NCI-H1417 treated with DMSO at 0.1 percent for 48 hours (cell line): ENCODE measurements at places on chromosomes 13 and 19.

- no peak for DNase-seq
Observed at GRCh38 chr19:47687906-47688305, 25.3 kb upstream of the EHD2 start.

DNA sequence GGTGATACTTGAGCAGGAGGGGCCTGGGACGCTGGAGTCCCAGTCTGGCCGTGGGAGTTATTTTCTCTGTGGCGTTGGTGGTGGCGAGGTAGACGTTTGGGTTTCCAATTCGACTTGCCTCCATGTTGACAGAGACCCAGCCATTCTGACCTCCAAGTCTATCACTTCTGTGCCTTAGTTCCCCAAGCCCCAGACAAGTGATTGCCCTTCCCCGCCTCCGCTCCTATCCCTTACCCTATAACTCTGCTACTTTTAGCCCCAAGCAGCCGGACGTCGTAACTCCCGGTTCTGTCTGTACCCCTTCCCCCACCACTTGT is 549 bp downstream of the TIMM50 start:
- DNase-seq, result no peak

GRCh38 chr13:27296496-27296895 is 25.9 kb downstream of the RASL11A start:
- no peak for DNase-seq

- DNase-seq, result no peak
Observed at GRCh38 chr13:24097064-24097463, 63.5 kb upstream of the SPATA13 start.

DNA sequence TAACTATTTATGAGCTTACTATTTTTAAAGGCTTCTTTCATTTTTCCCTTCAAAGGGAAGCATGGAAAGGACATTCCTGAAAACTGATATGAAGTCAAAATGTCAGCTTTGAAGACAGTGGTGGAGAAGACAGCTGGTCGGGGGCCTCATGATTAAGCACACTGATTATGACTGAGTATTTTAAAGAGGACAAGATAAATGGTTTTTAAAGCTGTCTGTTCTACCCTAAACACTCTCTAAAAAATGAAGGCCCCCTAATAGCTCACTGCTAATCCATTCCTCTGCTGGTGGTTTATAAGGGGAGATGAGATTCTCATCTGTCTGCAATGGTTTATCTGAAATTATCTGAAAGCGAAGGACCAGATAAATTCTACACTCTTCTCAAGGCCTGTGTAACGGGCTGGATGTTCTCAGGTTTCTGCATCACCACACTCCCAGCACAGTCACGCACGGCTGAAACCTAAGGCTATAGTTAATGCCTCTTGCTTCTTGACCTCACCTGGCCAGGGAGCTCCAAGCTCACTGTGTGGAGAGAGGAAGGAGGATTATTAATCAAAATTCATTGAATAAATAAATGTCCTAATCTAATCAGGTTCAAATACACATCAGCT is 86.9 kb upstream of the DOCK9 start:
- no peak for DNase-seq

DNA sequence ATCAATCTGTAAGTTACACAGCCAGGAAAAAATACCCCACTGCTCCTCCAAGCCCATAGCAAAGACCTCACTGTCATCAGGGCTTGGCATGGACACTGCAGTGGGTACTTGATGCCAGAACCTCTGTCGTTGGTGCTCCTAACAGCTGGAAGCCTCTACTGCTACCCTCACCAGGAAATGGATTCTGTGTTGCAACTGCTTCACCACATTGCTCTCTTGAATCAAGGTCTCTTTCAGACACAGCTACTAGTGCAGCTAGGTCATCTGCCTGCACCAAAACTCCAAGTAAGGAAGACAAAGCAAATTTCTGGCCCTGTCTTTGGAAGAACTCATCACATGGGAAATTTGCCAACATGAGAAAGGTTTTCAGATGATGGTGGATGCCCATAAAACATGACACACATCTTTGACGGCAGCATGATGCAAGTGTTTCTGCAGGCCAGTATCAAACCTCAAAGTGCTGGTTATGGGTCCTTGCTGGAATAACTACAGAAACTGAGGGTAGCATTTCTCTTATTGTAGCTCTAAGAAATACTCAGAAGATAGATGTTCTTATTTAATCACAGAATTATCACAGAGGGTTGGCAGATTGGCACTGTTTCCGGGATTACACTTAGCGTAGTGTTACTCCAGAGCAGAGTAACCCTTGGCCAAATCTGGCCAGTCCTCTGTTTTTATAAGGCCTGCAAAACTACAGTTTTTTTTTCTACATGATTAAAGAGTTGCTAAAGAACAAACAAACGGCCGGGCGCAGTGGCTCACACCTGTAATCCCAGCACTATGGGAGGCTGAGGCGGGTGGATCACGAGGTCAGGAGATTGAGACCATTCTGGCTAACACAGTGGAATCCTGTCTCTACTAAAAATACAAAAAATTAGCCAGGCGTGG is 12.9 kb upstream of the PCCA start:
- no peak for DNase-seq

DNA sequence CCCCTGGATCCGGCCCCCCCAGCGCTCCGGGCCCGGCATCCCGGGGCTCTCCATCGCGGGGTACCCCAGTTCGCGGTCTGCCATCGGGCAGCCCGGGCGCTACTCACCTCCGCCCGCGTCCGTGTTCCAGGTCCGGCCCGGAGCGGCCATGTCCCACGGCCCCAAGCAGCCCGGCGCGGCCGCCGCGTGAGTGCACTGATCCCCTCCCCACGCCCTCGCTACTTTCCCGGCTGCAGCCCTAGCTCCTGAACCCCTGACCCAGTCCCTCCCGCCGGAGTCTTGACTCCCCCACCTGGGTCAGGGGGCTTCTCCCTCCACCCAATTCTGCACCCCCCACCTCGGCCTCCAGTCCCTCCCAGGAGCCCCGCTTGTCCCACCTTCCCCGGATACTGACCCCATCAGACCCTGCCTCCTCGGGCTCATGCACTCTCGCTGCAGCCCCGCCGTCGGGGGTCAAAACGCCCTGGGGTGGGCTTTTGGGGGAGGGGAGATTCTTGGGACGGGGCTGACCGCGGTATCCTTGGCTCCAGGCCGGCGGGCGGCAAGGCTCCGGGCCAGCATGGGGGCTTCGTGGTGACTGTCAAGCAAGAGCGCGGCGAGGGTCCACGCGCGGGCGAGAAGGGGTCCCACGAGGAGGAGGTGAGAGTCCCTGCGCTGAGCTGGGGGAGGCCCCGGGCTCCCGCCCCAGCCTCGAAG is 566 bp downstream of the HMG20B start:
- no peak for DNase-seq

- DNase-seq, result no peak
Observed at GRCh38 chr19:46970815-46971214, 48.8 kb upstream of the NPAS1 start.

DNA sequence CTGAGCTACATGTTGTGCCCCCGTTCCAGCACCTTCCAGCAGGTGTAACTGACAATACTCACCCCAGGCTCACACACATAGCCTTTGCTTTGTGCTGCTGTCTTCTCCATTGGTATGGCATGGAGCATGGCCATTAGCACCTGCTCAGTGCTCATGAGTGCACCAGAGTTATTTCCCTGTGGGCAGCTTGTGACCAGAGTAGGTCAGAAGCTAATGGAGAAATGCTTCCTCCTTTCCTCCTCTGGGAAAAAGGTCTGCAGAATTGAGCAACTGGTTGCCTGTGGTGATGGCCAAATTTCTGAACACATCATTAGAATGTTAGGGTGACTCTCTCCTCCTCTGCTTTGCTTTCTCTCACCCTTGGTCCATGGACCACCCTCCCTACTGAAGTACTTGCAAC is 344.5 kb upstream of the TMTC4 start:
- no peak for DNase-seq

- no peak for DNase-seq
Observed at GRCh38 chr19:4567584-4568071, 8.1 kb upstream of the SEMA6B start.

DNA sequence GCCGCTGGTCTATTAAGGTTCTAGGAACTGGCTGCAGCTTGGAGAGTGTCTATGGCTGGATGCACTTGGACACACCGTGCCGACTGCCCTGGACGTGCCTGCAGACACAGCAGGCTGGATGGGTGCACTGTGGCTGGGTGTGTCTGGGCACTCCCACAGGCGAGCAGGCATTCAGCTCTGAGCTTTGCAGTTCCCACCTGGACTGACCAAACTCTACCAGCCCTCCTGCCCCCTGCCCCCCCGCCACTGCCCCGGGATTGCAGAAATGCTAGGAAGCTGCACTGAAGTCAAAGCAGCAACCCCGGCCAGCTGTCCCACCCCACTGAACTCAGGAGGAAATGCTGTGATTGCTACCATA is 7.0 kb upstream of the LRP3 start:
- no peak for DNase-seq

DNA sequence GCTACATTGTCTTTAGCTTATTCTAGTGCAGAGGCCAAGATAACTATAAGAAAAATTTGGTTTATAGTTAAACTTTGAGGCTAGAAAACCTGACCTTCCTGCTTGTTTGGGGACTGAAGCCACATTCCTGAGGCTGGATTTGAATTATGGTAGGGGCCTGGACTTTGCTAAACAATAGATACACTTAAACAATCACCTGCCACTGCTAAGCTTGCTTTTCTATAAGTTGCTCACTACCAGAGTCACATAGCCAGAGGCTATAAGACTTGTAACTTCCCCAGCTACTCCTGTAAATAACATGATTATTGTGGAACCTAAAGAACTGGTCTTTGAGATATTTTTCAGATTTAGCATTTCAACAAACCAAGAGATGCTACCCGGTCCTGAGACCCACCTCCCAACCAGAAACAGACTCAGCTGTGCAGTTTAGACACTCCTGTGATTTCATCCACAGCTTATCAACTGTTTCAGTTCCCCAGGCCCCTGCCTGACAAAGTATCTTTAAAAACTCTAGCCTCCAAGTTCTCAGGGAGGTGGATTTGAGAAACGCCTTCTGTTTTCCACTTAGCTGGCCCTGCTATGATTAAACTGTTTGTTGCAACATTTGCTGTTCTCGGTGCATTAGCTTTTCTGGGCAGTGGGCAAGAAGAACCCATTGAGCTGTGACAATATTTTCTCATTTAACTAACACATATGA is 77.7 kb downstream of the MIPEP start:
- DNase-seq, result no peak

DNA sequence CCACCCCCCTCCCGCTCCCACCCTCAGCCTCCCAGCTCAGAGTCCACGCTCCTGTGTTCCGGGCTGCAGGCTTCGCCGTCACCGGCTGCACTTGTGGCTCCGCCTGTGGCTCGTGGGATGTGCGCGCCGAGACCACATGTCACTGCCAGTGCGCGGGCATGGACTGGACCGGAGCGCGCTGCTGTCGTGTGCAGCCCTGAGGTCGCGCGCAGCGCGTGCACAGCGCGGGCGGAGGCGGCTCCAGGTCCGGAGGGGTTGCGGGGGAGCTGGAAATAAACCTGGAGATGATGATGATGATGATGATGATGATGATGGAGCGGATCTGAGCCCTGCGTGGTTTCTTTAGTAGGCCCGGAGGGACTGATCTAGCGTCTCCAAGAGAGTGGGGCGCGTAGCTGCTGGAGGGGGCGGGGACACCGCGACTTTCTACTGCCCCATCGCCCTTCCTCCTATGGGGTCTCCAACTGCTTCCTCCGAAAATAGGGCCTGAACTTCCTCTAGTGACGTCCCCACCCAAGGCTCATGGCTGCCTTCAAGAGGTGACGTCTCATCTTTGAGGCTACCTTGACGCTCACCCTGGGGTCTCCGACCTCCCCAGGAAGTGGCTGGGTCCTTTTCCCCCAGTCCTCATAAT is 1.4 kb downstream of the RETN start:
- DNase-seq, result no peak

DNA sequence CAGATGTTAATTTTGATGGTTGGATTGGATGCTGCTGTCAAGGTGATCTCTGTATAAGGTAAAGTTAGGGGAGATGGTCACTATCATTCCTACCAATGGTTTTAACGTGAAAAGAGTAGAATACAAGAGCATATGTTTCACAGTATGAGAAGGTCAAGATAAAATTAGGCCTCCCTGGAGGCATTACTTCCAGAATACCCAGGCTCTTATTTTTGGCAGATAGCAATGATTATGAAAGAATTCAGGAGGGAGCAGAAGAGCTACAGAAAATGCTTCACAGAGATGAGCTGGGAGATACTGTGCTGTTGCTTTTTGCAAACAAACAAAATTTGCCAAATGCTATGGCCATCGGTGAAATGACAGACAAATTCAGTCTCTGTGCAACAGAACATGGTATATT is 547.5 kb upstream of the SPRY2 start:
- no peak for DNase-seq

DNA sequence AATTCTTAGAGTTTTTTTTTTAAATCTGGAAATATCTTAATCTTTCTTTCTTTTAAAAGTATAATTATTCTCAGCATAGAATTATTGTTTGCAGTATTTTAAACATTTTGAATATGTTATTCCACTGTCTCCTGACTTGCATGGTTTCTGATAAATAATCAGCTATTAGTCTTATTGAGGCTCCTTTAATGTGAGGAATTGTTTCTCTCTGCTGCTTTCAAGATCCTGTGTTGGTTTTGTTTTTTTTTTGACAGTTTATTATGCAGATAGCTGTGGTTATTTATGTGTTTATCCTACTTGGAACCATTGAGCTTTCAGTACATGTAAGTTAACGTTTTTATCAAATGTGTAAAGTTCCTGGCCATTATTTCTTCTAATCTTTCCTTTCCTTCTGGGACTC is 477.9 kb upstream of the HTR2A start:
- no peak for DNase-seq

DNA sequence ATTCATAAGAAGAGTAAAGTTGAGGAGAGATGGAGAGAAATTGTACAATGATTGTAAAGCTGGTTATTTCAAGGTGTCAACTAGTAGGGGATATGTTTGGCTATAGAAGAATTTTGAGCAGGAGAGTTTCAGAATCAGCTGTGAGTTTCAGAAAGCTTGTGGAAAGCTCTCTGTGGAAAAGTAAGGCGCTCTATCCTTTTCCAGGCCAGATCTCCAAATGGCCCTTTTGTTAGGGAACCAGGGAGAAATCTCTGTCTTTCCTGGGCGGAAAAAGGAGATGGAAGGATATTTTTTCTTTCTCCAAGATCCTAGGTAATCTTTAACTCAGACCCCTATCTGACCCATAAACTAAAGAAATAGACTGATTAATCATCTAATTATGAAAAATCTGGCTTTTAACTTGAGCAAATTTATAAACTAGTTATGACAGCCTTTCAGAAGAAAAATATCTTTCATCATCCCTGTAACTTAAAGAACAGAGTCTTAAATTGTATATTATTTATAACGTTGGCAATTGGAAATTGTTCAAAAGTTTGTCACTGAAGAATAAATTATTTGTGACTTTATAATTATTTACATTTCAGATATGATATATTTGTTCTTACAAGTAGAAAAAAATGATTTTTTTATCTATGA is 34.5 kb downstream of the SPRY2 start:
- DNase-seq, result no peak

DNA sequence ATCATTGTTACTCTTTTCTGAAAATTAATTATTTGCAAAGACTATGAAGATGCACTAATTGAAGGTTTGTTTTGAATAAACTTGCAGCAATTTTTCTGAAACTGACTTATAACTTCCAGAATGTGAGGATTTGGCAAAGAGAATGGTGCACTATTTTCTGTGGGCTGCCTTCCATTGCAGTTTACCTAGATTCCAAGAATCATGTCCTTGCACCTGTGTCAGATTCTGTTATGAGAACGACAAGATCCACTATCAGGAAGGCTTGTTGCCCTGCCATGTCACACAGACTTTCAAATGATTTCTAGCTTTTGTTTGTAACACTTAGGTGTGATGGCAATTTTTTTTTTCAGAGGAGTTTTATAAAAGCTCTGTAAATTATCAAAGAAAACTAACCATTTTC is 5.6 kb upstream of the SLAIN1 start:
- DNase-seq, result no peak

GRCh38 chr19:8334458-8335342 is 8.4 kb downstream of the KANK3 start:
- DNase-seq, result no peak

- no peak for DNase-seq
Observed at GRCh38 chr13:98187965-98188261, 10.8 kb upstream of the RNF113B start.
